ENCODE measurements at places on chromosomes 11 and 22.

GRCh38 chr11:76047231-76047630 is 159.1 kb downstream of the WNT11 start:
- peaks cover 5% of the 10 kb centered on the region for H3K36me3 ChIP-seq
- H3K27ac ChIP-seq = no peak overlapping the region
- H3K4me3 ChIP-seq = no peak overlapping the region

DNA sequence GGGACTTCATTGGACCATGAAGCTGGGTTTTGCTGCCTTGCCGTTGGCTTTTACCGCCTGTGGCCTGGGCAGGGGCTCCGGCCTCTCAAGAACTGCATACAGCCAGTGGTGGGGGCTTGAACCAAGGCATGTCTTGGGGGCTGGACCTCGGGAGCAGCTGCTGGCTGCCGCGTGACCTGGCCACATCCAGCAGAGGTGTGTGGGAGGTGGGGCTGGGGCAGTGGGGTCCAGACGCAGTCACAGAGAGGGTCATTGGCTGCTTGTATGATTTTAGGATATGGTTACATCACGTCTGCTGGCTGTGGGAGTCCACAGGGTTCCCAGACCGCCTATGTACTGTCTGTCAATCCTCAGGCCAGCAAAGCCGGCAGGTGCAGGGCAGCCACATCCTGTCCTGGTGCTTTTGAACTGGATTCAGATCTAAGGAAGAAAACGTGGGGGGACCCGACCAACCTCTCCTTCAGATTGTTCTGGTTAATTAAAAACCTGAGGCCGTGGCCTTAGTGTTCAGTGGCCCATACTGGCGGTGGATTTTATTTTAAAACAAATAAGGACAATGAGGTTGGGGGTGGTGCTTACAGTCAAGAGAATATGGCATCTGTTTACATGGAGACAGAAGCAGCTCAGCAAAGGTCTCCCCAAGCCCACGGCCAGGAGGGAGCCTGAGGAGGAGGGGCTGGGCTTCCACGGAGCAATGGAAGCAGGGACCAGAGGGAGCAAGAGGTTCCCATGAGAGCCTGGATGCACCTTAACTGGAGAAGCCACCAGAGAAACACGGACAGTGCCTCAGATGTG is 426.0 kb downstream of the TBC1D22A start:
- H3K27me3 ChIP-seq = no peaks in the 10 kb centered on the region
- H3K4me3 ChIP-seq = no peak overlapping the region
- H3K36me3 ChIP-seq = no peaks in the 10 kb centered on the region
- no peak overlapping the region for H3K27ac ChIP-seq
- H3K4me1 ChIP-seq = peaks cover 4% of the 10 kb centered on the region
- DNase-seq = no peak

- peaks cover 27% of the 10 kb centered on the region for H3K27me3 ChIP-seq
- H3K36me3 ChIP-seq = no peaks in the 10 kb centered on the region
- no peak overlapping the region for H3K27ac ChIP-seq
- no peak for DNase-seq
- no peak overlapping the region for H3K4me3 ChIP-seq
- H3K4me1 ChIP-seq = no peaks in the 10 kb centered on the region
Observed at GRCh38 chr11:2737866-2738265, 38.1 kb upstream of the KCNQ1OT1 start.

DNA sequence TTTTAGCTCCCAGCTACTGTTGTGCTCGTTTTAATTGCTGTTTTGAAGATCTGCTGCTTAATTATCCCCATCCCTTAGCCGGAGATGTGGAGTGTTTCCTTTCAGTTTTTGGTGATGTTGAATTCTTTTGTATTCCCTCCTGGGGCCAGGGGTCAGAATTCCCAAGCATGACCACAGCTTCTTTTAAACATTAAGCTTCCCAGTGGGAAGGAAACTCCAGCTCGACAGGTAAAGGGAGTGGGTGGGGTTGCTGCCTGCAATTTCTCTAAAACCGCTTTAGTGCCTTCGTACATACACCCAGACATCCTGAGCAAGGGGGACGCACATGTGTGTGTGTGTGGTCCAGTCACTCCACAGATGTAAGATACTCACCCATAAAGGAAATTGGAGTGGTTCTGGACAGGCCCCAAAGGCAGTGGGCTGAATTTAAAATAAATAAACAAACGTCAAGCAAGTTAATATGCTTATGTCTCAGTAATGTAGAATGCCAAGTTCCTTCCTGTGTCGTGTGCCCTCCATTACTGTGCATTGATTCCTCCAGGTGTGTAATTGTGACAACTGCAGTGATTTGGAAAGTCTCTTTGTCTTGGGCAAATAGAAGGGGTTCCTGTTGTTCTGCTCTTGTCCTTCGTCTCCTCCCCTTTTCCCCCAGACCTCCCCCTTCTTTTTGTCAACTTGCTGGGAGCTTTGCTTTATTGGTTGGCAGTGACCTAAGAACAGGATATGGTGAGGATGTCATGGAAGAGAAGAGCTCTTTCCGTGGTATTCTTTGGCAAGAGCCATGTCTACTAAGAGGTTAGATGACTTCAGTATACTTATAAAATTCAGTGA is 19.2 kb upstream of the ADSL start:
- no peak overlapping the region for H3K27ac ChIP-seq
- DNase-seq = peak; percentile 29
- no peaks in the 10 kb centered on the region for H3K27me3 ChIP-seq
- H3K4me1 ChIP-seq = peaks cover 30% of the 10 kb centered on the region

DNA sequence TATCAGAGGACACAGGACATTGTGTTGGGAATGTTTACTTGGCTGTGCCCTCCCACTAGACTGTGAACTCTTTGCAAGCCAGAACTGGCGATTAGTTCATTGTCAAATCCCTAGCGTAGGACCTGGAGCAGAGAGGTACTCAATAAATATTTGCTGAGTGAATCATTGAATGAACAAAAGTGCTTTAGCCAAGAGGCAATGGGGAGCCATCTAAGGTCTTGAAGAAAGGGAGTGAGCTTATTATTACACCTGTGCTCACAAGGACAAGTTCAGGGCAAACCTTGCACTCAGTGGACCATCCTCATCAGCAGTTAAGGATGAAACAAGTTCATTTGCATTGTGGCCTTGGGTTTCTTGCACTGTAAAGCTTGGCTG is 1.1 kb upstream of the RASSF10 start:
- no peak overlapping the region for H3K27ac ChIP-seq
- no peak for DNase-seq

DNA sequence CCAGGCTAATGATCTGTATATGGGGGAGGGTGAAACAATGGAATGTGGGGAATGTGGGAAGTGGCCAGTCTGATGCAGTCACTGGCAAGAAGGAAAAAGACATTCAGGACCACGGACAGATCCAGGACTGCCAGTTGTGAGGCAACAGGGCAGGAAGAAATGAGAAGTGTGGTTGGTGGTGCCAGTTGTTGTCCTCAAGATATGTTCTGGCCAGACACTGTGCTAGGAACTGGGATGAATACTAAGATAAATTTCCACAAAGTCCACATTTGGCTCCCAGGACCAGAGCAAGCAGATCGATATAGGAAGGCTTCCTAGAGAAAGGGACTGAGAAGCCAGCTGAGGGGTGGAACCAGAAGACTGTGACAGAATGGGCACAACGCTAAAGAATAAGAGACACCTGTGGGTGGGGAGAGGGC is 6.8 kb upstream of the TPBGL start:
- no peaks in the 10 kb centered on the region for H3K36me3 ChIP-seq
- no peak overlapping the region for H3K27ac ChIP-seq
- H3K4me3 ChIP-seq = no peak overlapping the region
- no peaks in the 10 kb centered on the region for H3K4me1 ChIP-seq

- H3K36me3 ChIP-seq = no peaks in the 10 kb centered on the region
- DNase-seq = no peak
- H3K4me3 ChIP-seq = no peak overlapping the region
- H3K4me1 ChIP-seq = peaks cover 6% of the 10 kb centered on the region
Observed at GRCh38 chr11:19698493-19699292, 13.9 kb upstream of the NAV2 start.

- H3K4me3 ChIP-seq = no peak overlapping the region
- H3K27ac ChIP-seq = no peak overlapping the region
- no peak for DNase-seq
- no peaks in the 10 kb centered on the region for H3K36me3 ChIP-seq
Observed at GRCh38 chr11:29844701-29845379, 172.0 kb downstream of the KCNA4 start.

- DNase-seq = no peak
- no peaks in the 10 kb centered on the region for H3K36me3 ChIP-seq
- H3K4me3 ChIP-seq = no peak overlapping the region
- no peaks in the 10 kb centered on the region for H3K4me1 ChIP-seq
Observed at GRCh38 chr11:121127809-121128208, 26.8 kb downstream of the TECTA start.

DNA sequence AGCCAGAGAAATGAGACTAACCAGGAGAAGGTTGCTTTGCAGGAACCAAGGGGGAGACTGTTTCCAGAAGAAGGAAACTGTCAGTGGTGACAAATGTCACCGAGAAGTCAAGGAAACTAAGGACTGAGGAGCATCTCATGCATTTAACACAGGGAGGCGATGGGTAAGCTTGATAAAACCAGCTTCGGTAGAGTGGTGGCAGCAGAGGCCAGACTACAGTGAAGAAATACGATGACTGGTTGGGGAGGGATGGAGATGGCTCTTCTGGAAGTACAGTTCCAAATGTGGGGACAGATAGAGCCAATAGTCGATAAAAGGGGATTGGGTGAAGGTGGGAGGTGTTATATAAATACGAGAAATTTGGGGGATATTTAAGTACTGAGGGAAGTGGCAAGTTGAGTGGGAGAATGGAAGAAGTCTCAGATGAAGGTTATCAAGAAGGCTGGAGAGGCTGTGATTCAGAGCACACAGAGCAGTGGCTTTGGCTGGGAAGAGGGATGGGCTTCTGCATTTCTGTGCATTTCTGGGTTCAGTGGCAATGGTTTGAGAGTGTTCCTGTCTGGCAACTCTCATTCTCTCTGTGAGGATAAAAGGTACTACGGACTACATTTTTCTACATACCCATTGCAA is 29.2 kb downstream of the SC5D start:
- no peak overlapping the region for H3K4me3 ChIP-seq
- no peaks in the 10 kb centered on the region for H3K27me3 ChIP-seq
- no peak overlapping the region for H3K27ac ChIP-seq
- H3K4me1 ChIP-seq = no peaks in the 10 kb centered on the region

DNA sequence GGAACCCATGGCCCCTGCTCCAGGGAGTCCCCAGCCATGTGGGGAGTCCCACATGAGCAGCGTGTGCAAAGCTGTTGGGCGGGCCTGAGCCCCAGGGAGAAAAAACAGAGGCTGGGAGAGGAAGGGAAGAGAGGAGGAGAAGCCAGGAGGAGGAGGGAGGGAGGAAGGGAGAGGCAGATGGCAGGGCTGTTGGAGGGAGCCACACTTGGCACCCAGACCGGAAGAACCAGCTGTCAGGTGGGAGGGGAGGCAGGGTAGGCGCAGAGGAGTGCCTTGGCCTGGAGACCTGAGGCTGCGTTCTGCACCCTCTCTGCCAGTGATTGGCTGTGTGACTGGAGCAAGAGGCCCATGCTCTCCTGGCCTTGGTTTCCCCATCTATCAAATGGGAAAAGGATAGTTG is 6.7 kb downstream of the SYNGR1 start:
- peaks cover 6% of the 10 kb centered on the region for H3K36me3 ChIP-seq
- peak overlapping the region; percentile 51 for H3K4me3 ChIP-seq
- peaks cover under 1% of the 10 kb centered on the region for H3K4me1 ChIP-seq
- no peak for DNase-seq
- H3K27me3 ChIP-seq = no peaks in the 10 kb centered on the region
- no peak overlapping the region for H3K27ac ChIP-seq

DNA sequence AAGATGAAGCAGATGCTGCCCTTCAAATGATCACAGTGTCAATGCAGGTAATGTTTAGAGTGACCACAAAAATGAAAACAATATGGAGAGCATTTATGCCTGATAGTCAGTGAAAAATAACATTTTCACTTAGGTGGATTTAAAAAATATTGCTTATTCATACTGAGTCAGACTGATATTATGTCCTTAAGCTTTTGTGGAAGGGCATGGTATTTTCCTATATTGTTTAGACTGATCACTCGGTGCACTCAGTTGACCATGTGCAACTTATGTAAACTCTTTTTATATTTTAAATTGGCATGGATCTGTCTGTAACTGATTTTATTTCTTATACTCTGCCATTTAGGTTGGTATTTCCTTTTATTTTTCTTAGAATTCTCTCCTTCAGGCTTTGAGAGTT is 106.6 kb downstream of the DYNC2H1 start:
- H3K36me3 ChIP-seq = peaks cover 17% of the 10 kb centered on the region
- H3K27me3 ChIP-seq = no peaks in the 10 kb centered on the region
- no peak for DNase-seq
- H3K4me3 ChIP-seq = no peak overlapping the region
- H3K4me1 ChIP-seq = no peaks in the 10 kb centered on the region

GRCh38 chr11:23317816-23318215 is 457.5 kb upstream of the CCDC179 start:
- DNase-seq = no peak
- H3K27me3 ChIP-seq = no peaks in the 10 kb centered on the region
- H3K4me3 ChIP-seq = no peak overlapping the region
- H3K27ac ChIP-seq = no peak overlapping the region

DNA sequence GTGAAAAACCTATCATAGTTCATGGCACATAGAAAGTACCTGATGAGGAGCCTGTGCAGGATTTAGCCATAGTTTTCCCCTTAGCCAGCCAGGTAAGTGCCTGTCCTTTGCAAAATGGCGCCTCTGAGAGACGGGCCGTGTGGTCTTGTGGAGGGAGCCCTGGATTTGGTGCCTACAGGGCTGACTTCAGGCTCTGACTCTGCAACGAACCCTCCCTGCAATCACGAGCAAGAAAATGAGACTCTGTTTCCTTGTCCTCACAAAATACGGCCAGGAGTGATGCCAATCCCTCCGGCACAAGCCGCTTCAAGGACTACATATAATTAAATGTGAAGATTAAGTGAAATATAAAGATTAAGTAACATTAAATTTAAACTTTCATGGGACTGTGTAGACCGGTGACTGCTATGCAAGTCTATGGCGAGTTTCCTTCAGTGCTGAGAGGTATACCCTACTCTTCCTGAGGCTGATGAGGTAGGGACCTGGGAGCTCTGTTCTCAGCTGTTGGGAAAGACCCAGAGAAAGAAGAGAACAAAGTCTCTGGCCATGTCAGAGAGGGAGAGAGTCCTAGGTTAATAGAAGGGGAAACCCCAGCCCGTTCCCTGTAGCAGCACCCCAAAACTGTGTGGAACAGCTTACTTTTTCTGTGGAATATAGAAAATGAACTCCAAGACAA is 6.1 kb upstream of the CXCR5 start:
- DNase-seq = no peak
- no peaks in the 10 kb centered on the region for H3K4me1 ChIP-seq
- no peaks in the 10 kb centered on the region for H3K27me3 ChIP-seq

DNA sequence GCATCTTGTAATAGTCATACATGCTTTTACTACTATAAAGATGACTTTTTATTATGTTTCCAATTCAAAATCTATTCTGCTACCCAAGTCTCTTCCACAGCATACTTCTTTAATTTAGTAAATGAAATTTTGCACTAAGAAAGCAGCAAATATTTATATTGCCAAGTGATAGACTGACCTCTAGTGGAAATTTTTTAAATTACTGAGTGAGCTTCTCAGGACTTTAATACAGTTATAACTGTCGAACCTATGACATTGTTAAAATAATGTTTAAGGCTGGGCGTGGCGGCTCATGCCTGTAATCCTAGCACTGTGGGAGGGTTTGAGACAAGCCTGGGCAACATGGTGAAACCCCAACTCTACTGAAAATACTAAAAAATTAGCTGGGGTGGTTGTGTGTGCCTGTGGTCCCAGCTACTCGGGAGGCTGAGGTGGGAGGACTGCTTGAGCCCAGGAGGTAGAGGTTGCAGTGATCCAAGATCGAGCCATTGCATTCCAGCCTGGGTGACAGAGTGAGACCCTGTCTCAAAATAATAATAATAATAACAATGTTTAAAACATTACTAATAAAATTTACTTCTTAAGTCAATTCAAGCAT is 27.3 kb downstream of the STK33 start:
- no peaks in the 10 kb centered on the region for H3K4me1 ChIP-seq
- no peaks in the 10 kb centered on the region for H3K27me3 ChIP-seq
- no peak overlapping the region for H3K4me3 ChIP-seq

All from neuronal stem cell (in vitro differentiated cells).